ENCODE measurements at places on chromosomes 3 and 15.
A peak's percentile ranks its signal among the peaks of the same experiment; 100 is the strongest.

GRCh38 chr3:123586968-123587367 lies 2.1 kb upstream of the HACD2 start:
- DNase-seq = no peak
- no peak overlapping the region for H3K27ac ChIP-seq
- no peaks in the 10 kb centered on the region for H3K36me3 ChIP-seq
- H3K4me3 ChIP-seq = no peak overlapping the region
- H3K4me1 ChIP-seq = peaks cover 17% of the 10 kb centered on the region

GRCh38 chr15:23758891-23759290 lies 71.8 kb upstream of the NDN start:
- no peak overlapping the region for H3K4me3 ChIP-seq
- H3K36me3 ChIP-seq = no peaks in the 10 kb centered on the region
- no peaks in the 10 kb centered on the region for H3K27me3 ChIP-seq
- no peaks in the 10 kb centered on the region for H3K4me1 ChIP-seq

GRCh38 chr15:26069231-26069641 lies 206.1 kb upstream of the ATP10A start:
- no peak overlapping the region for H3K27ac ChIP-seq
- no peak overlapping the region for H3K4me3 ChIP-seq
- H3K36me3 ChIP-seq = no peaks in the 10 kb centered on the region
- peaks cover 6% of the 10 kb centered on the region for H3K27me3 ChIP-seq
- H3K4me1 ChIP-seq = no peaks in the 10 kb centered on the region

- DNase-seq = no peak
- no peaks in the 10 kb centered on the region for H3K4me1 ChIP-seq
- no peaks in the 10 kb centered on the region for H3K27me3 ChIP-seq
- no peak overlapping the region for H3K27ac ChIP-seq
- no peak overlapping the region for H3K4me3 ChIP-seq
- no peaks in the 10 kb centered on the region for H3K36me3 ChIP-seq
Observed at GRCh38 chr3:46289966-46290365, 47.7 kb downstream of the CCR3 start.

DNA sequence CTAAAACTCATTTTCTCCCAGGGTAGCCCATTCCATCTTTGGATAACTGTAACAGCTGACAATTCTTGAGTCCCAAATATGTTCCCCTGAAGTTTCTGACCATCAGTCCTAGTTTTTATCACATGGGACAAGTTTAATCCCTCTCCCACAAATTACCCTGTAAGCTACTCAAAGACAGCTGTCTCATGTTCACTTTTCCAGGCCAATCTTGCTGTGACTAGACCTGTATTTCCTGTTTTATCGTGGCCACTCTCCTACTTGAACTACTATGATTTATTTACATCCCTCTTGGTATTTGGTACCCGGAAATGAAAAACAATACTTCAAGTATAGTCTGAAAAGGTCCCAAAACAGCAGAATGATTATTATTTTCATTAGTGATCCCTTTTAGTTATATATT lies 95.1 kb upstream of the MEX3B start:
- H3K4me3 ChIP-seq = no peak overlapping the region
- peaks cover 6% of the 10 kb centered on the region for H3K4me1 ChIP-seq
- H3K27me3 ChIP-seq = no peaks in the 10 kb centered on the region
- DNase-seq = no peak
- no peaks in the 10 kb centered on the region for H3K36me3 ChIP-seq
- peak overlapping the region; percentile 48 for H3K27ac ChIP-seq

GRCh38 chr15:42595626-42596240 lies 20.3 kb downstream of the STARD9 start:
- H3K4me3 ChIP-seq = no peak overlapping the region
- peaks cover 18% of the 10 kb centered on the region for H3K4me1 ChIP-seq
- H3K36me3 ChIP-seq = no peaks in the 10 kb centered on the region
- DNase-seq = no peak

Data from esophagus squamous epithelium (tissue), 5 donors.